ENCODE measurements at places on chromosomes 1 and 21. TPM values are rescaled to one million over a fixed set of nuclear protein-coding genes. Genes with fewer than 3 reads are reported as not detected.

The RGS4 gene
- total RNA-seq, result 10.7 TPM

The GNAI3 gene
- 3.9 TPM for total RNA-seq

The BNIPL gene
- 0.32 TPM for total RNA-seq

The NPHP4 gene
- total RNA-seq, result 6.6 TPM

The AMY1B gene
- not detected for total RNA-seq

The TUFT1 gene
- 4.3 TPM for total RNA-seq

The CFHR4 gene
- total RNA-seq, result not detected

The SMCP gene
- not detected for total RNA-seq

The TNN gene
- total RNA-seq, result not detected

The OR2M5 gene
- not detected for total RNA-seq

Data from cardiac septum (tissue), 1 donor.